ENCODE measurements at places on chromosomes 6 and 20.

GRCh38 chr20:37541326-37541725 lies 13.7 kb upstream of the BLCAP start:
- no peak overlapping the region for H3K27ac ChIP-seq
- H3K36me3 ChIP-seq = no peaks in the 10 kb centered on the region
- H3K4me3 ChIP-seq = no peak overlapping the region
- no peak for DNase-seq

GRCh38 chr6:151627689-151628444 lies 134.1 kb downstream of the CCDC170 start:
- DNase-seq = no peak
- H3K4me3 ChIP-seq = no peak overlapping the region
- no peaks in the 10 kb centered on the region for H3K27me3 ChIP-seq
- H3K27ac ChIP-seq = no peak overlapping the region
- no peaks in the 10 kb centered on the region for H3K4me1 ChIP-seq

DNA sequence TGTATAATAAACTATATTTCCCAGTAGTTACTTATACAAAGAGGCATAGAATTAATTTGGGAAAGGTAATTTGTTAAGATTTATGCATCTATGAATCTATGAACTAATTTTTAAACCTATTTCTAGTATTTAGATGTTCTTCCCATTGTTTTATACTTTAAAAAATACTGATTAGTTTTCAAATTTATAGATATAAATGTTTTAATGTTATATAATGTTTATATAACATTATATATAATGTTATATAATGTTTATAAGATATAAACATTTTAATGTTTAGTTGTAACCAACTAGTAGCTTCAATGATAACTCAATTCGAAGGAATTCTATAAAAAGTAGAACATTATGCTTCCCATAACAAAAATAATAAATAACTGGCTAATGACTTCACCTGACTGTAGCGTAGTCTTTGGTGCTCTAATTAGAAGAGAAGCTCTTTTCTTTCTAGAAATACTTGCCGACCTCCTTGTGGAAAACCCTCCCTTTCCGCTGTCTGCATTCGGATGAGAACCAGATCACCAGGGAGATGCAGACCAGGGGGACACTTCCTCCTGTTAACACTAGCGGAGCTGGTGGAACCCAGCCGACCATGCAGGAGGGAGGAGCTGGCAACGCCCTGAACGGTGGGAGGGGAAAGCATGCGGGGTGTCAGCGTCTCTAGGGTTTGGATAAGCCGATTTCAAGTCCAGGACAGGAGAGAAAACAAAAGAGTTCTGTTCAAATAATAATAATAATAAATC lies 158.4 kb downstream of the OR2B2 start:
- H3K4me3 ChIP-seq = no peak overlapping the region
- peaks cover 6% of the 10 kb centered on the region for H3K4me1 ChIP-seq
- H3K27ac ChIP-seq = no peak overlapping the region
- H3K27me3 ChIP-seq = no peaks in the 10 kb centered on the region
- H3K36me3 ChIP-seq = no peaks in the 10 kb centered on the region
- DNase-seq = no peak

DNA sequence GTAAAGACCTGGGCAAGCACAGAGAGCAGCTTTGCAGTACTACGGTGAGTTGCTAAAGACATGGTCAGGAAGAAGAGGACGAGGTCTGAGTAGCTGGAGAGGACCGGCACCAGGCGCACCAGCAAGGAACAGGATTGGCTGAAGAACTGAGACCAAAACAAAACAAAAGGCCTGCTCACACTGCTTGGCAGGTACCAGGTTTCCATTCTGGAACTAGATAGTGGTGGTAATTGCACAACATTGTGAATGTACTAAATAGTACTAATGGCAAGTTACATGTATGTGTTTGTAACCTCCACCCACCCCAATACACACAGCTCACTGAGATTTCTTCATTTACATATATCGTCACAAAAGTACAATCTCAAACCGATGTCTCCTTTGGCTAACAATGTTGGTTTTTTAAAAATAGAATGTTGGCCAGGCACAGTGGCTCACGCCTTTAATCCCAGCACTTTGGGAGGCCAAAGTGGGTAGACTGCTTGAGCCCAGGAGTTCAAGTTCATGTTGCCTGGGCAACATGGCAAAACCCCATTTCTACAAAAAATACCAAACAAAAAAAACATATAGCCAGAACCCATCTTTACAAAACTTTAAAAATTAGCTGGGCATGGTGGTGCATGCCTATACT lies 32.5 kb upstream of the LYRM2 start:
- H3K36me3 ChIP-seq = peaks cover 77% of the 10 kb centered on the region
- no peak overlapping the region for H3K4me3 ChIP-seq
- no peak for DNase-seq

DNA sequence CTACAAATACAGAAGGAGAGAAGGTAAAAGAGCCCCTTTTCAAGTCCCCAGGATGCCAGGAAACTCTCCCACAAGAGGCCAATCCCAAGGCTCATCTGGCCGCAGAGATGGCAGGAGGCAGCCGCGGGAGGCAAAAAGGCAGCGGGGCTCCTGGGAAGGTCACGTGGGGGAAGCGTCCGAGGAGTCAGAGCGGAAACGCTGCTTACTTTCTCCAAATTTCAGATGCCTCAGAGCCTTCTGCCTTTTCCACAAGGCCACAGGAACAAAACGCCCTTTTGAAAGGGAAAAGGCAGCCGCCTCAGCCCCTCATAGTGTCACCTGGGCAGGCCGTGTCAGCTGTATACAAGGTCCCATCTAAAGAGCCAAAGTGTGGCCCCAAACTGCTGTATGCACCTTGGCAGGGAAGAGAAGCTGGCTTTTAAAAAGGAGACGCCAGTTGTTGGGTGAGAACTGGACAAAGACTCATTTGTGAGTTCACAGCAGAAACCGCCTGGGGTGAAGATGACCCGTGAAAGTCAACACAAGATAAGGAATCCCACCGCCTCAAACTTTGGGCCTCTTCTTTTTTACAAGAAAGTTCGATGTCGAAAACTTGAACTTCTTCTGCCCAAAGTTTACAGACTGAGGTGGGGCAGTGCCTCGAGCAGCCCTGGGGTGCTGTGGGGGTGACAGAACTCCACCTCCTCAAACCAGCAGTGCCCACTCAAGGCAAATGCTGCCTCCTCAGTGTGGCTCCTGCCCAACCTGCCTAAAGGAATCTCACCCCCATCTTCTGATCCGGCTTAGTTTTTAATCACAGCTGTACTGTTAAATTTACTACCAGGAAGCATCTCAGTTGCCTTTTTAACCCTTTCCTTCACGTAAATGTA lies 45.4 kb downstream of the EZR start:
- H3K4me3 ChIP-seq = no peak overlapping the region
- peak overlapping the region; percentile 27 for H3K27ac ChIP-seq
- DNase-seq = peak; percentile 53
- H3K27me3 ChIP-seq = no peaks in the 10 kb centered on the region
- no peaks in the 10 kb centered on the region for H3K4me1 ChIP-seq
- peaks cover 93% of the 10 kb centered on the region for H3K36me3 ChIP-seq

GRCh38 chr6:167469672-167470071 lies 144.8 kb downstream of the TTLL2 start:
- H3K27ac ChIP-seq = no peak overlapping the region
- no peak overlapping the region for H3K4me3 ChIP-seq
- H3K4me1 ChIP-seq = peaks cover 6% of the 10 kb centered on the region
- H3K27me3 ChIP-seq = no peaks in the 10 kb centered on the region
- no peaks in the 10 kb centered on the region for H3K36me3 ChIP-seq

DNA sequence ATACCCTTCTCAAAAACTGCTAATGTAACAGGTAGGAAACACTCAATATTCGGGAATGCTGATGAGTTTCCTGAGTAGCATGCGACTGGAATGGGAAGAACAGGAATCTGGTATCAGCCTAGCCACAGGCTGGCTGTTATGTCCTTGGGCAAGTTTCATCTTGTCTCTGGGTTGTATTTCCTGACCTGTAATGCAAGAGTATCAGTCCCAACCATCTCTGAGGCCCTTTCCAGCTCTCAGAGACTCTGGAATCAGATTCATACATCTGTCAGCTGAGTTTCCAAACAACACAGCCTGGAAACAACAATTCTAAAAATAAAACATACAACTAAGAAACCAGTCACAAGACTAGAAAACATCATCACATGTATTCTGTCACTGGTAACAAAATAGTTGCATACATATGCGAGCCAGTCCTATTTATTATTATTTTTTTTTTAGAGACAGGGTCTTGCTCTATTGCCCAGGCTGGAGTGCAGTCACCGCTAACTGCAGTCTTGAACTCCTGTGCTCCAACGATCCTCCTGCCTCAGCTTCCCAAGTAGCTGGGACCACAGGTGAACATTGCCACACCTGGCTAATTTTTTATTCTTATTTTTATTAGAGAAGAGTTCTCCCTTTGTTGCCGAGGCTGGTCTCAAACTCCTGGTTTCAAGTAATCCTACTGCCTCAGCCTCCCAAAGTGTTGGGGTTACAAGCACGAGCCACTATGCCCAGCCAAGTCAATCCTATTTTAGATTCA lies 16.7 kb upstream of the TFAP2A start:
- peaks cover under 1% of the 10 kb centered on the region for H3K4me1 ChIP-seq
- H3K4me3 ChIP-seq = no peak overlapping the region
- H3K27me3 ChIP-seq = no peaks in the 10 kb centered on the region
- DNase-seq = no peak
- no peaks in the 10 kb centered on the region for H3K36me3 ChIP-seq

GRCh38 chr20:13131688-13132087 lies 89.4 kb upstream of the ISM1 start:
- no peak overlapping the region for H3K27ac ChIP-seq
- no peaks in the 10 kb centered on the region for H3K4me1 ChIP-seq
- H3K36me3 ChIP-seq = no peaks in the 10 kb centered on the region
- H3K4me3 ChIP-seq = no peak overlapping the region
